ENCODE measurements at places on chromosomes 4 and X. TPM values are rescaled to one million over a fixed set of nuclear protein-coding genes. Genes with fewer than 3 reads are reported as not detected.
A peak's percentile ranks its signal among the peaks of the same experiment; 100 is the strongest.

GRCh38 chrX:154429711-154430110 is 1.2 kb downstream of the ATP6AP1 start:
- DNase-seq, result no peak

GRCh38 chr4:8242782-8243560 is 26.6 kb upstream of the HTRA3 start:
- no peak for DNase-seq

DNA sequence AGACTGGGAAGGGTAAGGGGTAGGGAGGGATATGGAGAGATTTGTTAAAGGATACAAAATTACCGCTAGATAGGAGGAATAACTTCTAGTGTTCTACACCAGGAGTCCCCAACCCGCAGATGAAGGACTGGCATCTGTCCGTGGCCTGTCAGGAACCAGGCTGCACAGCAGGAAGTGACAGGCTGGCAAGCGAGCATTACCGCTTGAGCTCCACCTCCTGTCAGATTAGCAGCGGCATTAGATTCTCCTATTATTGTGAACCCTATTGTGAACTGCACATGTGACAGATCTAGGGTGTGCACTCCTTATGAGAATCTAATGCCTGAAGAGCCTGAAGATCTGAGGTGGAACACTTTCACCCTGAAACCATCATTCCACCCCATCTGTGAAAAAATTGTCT is 27.9 kb upstream of the BBS7 start:
- no peak for DNase-seq

DNA sequence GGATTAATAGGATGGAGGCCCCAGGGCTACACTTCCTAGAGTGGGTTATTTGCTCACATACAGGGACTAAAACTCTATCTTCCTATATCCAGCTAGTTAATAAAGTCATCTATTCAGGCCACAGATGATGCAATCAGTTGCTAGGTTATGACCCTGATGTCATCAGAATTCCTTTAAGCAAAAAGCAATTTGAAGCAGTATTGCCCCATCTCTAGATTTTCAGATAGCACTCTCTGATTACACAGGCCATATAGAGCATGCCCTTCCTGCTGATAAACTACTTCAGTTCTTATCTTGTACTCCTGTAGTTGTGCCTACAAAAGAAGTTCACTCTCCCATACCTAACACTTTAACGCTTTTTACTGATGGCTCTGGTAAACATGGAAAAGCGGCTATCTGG is 84.8 kb downstream of the TMEM144 start:
- DNase-seq, result no peak

DNA sequence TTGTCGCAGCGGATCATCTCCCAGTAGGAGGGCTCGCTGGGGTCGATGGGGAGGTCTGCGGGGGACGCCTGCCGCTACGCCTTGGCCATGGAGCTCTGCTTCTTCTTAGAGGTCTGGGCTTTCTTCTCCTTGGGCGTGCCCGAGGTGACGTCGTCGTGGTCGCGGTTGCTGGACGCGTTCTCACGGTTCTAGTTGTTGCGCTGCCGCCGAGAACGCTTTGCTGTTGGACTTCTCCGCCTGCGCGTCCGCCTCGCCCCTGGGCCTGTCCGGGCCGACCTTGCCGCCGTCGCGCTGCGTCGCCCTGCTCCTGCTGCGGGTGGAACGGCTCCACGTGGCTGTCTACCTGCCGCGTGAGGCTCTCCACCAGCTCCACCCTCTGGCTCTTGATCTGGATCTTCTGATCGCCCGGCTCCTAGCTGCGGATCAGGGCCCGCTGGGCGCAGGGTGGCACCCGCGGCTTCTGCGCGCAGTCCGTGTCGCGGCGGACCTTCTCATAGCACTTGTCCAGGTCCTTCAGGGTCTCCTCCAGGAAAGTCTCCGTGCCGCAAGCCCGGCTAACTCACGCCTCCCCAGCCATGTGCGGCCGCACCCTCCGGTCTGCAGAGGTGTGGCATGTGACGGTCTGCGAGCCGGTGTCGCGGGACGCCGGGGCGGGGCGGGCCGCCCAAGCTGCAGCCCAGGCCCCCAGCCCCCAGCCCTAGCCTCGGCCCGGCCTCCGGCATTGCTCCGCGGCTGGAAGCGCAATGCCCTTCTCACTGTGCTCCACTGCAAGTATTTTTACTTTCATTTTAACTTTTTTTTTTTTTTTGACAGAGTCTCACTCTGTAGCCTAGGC is 40.5 kb upstream of the OGT start:
- DNase-seq, result no peak

GRCh38 chr4:7395645-7396044 is 39.1 kb downstream of the PSAPL1 start:
- DNase-seq, result no peak

- DNase-seq, result no peak
Observed at GRCh38 chr4:71630803-71631202, 153.1 kb downstream of the GC start.

GRCh38 chrX:68755616-68756125 is 73.2 kb upstream of the EFNB1 start:
- DNase-seq, result no peak

DNA sequence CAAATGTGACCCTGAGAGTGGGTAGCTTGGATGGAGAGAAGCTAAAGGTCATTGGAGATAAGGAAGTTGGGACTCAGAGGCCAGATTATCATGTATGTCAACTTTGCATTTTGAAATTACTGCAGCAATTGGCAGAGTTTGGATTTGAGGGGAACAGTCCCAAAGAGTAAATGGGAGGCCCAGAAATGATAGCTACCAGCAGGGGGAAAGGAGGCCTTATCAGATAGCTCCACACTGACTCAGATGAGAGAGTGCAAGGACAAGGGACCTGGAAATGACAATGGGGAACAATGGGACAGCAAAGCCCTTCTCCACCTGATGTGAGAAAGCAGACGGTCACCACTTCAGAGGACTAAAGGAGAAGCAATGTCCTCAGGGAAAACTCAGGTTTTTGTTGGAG is 201.5 kb upstream of the JADE1 start:
- DNase-seq, result no peak

DNA sequence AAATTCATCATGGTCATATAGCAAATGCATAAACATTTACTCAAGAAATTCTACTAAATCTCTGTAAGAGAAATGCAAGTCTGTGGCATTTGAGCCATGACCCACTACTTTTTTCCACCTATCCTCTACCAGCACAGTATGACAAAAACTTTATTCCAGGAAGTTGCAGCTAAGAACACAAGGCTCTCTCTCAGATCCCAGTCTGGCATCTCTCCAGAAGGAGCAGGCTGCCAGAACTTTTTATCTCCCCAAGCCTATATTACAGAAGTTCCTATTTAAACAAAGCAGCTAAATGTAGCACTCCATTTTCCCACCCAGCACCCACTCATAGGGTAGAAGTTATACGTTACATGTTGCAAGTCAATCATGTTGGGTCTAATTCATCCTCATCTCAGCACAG is 49.3 kb upstream of the EPGN start:
- peak; percentile 28 for DNase-seq

DNA sequence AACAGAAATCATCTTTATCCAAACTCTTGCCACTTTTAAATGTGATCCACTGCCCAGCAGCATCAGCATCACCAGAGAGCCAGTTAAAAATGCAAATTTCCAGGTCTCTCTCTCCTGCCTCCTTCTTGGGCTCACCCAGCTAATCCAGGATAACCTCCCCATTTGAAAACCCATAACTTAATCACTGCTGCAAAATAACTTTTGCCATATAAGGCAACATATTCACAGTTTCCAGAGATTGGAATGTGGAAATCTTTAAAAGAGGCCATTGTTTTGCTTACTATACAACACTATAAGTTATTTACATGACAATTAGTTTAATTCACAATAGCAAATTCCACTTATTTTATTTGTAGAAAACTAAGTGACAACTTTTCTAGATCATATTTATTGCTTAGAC is 4.8 kb upstream of the EXOSC9 start:
- no peak for DNase-seq

DNA sequence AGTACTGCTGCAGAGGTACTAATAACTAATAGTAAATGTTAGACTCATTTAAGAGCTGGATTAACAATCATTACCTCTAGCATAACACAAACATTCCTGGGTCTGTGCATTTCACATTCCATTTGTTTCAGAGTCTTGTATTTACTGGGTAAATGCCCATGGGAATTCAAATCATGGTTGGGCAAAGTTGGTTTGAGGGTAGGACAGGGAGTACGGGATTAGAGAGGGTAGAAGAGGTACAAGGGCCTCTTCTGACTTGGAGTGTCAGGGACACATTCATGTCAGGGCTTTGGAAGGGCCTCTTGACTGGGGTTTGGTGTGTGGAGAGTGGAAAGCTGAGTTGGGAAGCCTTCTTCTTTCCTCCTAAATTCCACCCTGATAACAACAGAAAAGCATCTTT is 65.9 kb downstream of the WWC2 start:
- DNase-seq, result no peak

GRCh38 chrX:142186103-142186502 is 19.0 kb downstream of the MAGEC2 start:
- DNase-seq, result no peak

GRCh38 chr4:91064157-91064853 is 937.1 kb downstream of the CCSER1 start:
- DNase-seq, result peak; percentile 8

DNA sequence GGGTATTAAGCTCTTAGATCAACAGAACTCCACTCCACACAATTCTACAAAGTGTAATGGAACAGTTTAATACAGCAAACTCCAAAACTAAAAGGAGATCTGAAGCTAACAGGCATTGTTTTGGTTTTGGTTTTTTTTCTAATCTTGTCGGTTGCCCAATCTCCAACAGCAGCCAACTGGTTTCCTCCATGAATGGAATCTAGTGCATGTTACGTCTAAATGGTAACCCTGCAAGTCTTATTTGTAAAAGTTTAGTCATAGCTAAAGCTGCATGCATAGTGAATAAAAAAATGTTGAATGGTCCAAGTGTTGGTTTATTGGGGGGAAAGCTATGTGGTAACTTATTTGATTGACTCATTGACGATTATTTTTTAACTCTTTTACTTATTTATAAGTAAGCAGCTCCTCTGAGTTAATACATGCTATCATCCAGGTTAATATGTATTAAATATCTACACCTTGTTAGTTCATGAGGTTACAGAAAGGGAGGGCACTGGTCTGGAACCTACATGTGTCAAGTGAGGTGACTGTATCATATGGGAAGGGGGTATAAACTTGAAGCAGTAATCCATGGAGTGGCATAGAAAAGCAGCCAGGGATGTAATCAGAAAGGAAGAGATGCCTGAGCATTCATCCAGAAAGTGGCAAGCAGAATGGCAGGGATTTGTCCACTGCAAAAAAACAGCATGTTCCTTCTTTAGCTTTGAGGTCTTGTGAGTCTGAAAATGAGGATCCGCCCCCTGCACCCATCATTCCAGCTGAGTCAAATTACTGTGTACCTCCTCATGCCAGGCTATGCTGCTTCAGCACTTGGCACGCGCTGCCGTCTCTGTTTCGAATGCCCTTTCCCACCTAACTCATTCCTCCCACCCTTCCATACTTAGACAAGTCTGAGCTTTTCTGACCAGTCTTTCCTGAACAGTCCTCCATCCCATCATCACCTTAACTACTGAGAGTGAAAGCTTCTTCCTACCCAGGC is 81.7 kb downstream of the PDGFC start:
- DNase-seq, result peak; percentile 8

- no peak for DNase-seq
Observed at GRCh38 chrX:43836435-43837184, 45.6 kb downstream of the MAOB start.

DNA sequence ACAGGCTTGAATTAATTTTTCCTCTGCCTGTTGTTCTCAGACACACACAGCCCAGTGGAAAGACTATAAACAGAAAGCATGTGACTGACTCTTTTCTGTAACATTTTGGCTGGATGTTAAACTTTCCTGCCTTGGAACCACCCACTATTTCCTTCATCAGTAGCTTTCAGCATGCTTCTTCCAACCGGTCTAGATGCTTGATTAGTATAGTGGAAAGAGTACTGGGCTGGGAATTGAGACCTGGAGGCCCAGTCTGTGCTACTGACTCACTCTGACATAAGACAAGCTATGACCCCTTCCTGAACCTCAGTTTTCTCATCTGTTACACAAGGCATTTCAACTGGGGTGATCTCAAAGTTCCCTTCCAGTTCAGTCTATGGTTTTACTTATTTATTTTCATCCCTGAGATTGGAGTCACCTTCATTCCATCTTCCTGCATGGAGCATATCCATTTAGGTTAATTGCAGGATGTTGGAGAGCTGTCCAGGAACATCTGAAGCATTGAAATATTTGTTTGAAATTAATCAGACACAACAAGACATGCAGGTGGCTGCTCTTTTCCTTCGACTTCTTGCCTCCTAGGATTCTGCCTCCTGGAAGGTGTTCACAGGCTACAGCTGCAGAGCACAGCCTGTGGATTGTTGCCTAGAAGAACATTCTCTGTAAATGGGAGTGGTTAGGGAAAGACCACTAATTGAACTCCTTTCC is 173.4 kb downstream of the RTL9 start:
- DNase-seq, result peak; percentile 13

- no peak for DNase-seq
Observed at GRCh38 chrX:104679175-104679574, 113.2 kb downstream of the IL1RAPL2 start.

GRCh38 chr4:95552942-95553550 is 4.3 kb upstream of the UNC5C start:
- DNase-seq, result no peak

DNA sequence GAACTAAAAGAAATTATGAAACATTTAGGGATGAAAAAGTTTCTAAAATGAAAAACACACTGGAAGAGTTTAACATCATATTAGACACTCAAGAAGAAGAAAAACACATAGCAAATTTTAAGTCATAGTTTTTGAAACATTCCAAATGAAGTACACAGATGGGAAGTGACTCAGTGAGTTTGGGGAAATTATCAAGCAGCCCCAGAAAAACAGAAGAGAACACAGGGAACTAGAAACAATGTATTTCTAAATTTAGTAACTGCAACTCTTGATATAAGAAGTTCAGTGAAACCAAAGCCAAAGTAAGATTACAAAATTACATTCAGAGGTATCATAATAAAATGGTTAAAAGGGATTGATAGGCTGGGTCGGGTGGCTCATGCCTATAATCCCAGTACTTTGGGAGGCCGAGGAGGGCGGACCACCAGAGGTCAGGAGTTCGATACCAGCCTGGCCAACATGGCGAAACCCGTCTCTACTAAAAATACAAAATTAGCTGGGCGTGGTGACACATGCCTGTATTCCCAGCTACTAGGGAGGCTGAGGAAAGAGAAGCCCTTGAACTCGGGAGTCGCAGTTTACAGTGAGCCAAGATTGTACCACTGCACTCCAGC is 461.2 kb downstream of the KCTD8 start:
- DNase-seq, result no peak

GRCh38 chrX:118468122-118468521 is 27.5 kb upstream of the DOCK11 start:
- DNase-seq, result no peak

The FRMD7 gene
- total RNA-seq, result not detected

The MAGEA8 gene
- total RNA-seq, result not detected

The RENBP gene
- total RNA-seq, result 5.1 TPM

The HAND2 gene
- 140 TPM for total RNA-seq

The SLC2A9 gene
- 5.9 TPM for total RNA-seq

The TMEM33 gene
- 26.8 TPM for total RNA-seq

The VEGFD gene
- total RNA-seq, result 1.6 TPM

The SCD5 gene
- total RNA-seq, result 6.8 TPM

Data from heart left ventricle (tissue), 16 donors.